ENCODE measurements at places on chromosomes 6 and 20.

- no peak for ATAC-seq
These were observed 46.0 kb downstream of the OR2B6 start for GRCh38 chr6:28003059-28003458.

GRCh38 chr20:48187851-48188250 lies 402.6 kb upstream of the SULF2 start:
- ATAC-seq: peak; percentile 72

GRCh38 chr20:49278818-49279676 lies 1.2 kb upstream of the ZNFX1 start:
- ATAC-seq: no peak

- no peak for ATAC-seq
These were observed 3.3 kb downstream of the MYO6 start for GRCh38 chr6:75752365-75752764.

GRCh38 chr6:24910331-24910960 lies 25.3 kb downstream of the RIPOR2 start:
- peak; percentile 44 for ATAC-seq

DNA sequence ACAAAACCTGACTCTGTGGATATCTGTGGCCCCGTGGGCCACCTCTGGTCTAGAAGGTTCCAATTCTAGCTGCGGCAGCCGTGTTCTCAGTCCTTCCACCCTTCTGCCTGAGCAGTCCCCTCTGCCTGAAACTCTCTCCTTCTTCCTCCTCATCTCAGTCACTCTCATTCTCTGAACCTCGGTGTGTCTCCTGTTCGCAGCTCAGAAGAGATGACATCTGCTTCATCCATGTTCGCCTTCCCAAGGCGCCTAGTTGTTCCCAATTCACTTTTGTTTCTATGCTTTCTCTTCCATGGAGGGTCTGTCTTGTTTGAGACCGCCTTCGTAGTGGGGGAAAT lies 95.5 kb downstream of the CEBPB start:
- ATAC-seq: no peak

- ATAC-seq: no peak
These were observed 145.9 kb upstream of the CITED2 start for GRCh38 chr6:139520321-139520768.

DNA sequence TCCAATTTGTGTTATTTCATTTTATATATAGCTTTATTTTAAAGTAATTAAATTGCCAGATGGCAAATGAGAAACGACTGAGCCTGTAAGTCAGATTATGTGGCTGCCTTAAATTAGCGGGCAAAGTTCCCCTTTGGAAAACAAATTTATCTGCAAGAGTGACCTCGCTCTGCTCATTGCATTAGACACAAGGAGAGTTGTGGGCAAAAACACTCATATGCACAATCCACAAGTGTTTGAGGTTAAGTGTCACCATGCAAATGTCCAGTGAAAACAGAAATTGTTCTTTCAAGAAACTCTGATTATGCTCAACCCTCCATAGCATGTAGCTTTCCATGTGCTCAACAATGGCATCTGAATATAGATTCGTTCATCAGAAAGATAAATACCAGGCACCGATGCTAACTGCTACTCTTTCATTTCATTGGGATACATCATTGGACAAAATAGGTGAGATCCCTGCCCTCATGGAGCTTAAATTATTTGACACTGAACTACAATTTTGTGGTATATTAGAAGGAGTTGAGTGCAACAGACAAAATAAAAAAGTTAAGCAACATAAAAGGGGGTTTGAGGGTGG lies 1.7 kb upstream of the NHSL1 start:
- ATAC-seq: no peak

DNA sequence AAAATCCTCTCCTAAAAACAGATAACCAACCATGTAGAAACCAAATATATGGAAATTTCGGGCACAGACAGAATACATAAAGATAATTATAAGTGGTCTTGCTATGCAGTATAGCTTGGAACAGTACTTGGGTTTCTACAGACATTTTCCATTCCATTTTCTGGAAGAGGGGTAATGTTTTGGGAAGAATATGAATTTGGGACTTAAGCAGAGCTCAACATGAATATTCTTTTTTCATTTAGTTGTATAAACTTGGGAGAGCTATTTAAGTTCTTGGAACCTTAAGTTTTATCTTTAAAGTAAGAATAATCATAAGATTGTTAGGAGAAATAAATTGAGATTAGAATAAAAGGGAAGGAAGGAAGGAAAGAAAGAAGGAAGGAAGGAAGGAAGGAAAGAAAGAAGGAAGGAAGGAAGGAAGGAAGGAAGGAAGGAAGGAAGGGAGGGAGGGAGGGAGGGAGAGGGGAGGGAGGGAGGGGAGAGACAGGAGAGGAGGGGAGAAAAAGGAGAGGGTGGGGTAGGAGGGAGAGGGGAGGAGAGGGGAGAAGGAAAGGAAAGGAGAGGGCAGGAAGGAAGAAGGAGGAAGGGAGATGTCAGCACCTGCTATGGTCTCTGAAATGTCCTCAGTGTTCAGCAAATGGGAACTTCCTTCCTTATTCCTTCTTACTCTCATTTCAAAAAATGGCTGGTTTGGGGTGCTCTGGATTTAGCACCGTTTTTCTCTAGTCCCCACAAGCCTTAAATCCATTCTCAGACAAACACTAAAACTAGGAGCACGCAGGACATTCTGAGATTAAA lies 248.3 kb downstream of the LY86 start:
- ATAC-seq: no peak

- no peak for ATAC-seq
These were observed 74.1 kb upstream of the NAA20 start for GRCh38 chr20:19943061-19943521.

- no peak for ATAC-seq
These were observed 1.0 kb downstream of the BFSP1 start for GRCh38 chr20:17530153-17530552.

GRCh38 chr6:143283887-143284645 lies 166.4 kb downstream of the ADAT2 start:
- ATAC-seq: no peak

DNA sequence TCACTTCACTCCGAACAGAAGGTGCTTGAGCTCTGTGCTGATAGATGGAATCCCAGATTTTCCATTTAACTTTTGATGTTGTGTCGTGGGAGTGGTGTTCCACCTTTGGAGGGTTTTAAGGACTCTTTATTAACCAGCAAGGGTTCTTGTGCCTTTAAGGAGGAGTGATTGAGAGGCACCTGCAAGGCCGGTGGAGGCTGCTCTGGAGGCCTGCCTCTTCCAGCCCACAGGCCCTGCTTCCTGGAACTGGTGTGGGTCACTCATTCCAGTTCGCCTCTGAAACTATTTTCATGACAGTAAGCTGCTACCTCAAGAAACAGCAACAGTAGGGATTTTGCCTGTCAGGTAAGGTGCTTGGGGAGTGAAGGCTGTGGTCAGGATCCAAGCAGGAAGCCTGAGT lies 58.8 kb upstream of the APCDD1L start:
- ATAC-seq: no peak

DNA sequence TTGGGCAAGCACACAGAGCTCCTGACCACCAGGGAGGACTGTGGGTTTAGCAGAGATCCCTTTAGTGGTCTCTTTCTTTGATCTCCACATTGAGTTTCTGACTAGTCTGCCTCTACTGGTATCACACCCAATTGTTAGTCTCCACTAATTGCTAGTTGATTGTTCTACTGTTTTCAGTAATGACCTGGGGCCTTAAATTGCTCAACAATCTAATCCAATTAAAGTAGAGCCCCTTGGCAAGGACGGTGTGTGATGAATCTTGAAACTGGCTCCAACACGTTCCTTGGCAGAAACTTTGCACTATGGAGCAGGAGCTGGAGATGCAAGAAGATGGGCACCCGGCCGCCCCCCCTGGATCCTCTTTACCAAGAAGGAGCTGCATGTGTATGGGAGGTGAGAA lies 12.3 kb downstream of the FAM50B start:
- no peak for ATAC-seq

- no peak for ATAC-seq
These were observed 1131.7 kb upstream of the EYS start for GRCh38 chr6:66838764-66839163.

- no peak for ATAC-seq
These were observed 83.0 kb downstream of the SCAF8 start for GRCh38 chr6:154815938-154816820.

- ATAC-seq: no peak
These were observed 12.0 kb downstream of the LMBRD1 start for GRCh38 chr6:69784595-69785377.

- no peak for ATAC-seq
These were observed 5.1 kb downstream of the MYB start for GRCh38 chr6:135186255-135186654.

GRCh38 chr20:62808211-62808865 lies 3.7 kb downstream of the OGFR start:
- ATAC-seq: peak; percentile 43

DNA sequence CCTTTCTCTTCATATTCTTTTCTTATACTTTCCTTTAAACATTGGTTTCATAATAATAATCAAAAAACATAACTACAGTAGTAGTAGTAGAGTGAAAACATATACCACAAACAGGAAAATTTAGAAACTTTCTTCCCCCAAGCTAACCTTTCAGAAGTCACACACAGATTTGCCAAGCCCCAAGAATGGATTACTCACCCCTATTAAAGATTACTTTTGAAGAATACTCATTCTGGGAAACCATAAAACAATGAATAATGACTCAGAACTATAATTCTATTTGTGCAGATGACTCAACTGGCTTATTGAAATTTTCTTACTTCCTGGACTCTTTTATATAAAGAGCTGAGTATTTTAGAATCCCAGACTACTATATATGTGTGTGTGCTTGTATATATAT lies 119.4 kb upstream of the GJE1 start:
- ATAC-seq: peak; percentile 28

DNA sequence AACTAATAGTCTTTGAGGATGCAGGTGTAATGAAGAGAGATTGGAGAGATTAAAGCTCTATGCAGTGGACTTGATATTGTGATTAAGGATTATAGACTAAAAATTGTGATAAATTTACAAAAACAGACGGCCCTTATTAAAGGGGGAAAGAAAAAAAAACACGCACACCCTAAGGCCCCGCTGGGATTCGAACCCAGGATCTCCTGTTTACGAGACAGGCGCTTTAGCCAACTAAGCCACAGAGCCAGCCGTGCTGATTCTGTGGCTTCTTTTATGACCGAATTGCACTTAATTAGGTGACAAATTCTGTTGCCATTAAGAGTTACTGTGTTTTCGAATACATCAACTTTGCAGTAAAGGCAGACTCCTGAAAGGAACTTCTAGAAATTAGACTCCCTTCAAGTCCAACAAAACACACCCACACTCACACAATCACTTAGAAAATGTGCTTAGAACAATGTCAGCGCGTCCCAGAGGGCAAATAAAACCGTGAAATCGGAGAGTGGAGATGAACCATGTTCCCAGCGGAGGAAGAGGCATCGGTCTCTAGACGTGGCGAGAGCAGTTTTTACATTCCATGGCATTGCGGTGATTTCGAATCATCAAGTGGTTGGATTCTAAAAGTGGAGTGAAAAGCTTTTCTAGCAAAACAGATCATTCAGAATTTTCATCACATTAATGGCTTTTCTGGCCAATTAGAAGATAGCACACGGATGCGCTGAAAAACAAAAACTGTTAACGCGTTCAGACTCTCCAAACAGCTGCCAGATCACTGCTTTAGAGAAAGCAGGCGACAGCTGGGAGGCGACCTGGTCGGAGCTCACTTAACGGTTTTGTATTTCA lies 122.6 kb downstream of the GPX5 start:
- ATAC-seq: peak; percentile 85

DNA sequence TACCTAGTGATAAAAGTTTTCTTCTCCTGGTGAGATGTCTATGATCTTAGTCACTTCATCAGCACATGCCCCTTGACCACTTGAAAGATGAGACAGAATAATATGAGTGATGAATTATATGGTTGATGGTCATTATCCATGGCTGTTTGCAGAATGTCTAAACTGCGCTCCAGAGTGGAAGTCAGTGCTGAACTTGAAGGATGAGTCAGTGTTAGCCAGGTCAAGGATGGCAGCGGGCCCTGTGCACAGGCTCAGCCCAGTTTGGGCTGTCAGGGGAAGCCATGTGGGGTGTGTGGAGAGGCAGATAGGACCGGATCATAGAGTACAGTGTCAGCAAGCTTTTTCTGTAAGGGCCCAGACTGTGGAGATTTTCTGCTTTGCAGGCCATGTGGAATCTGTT lies 67.2 kb upstream of the KIF25 start:
- ATAC-seq: peak; percentile 95

GRCh38 chr20:5222919-5223634 lies 93.7 kb downstream of the PROKR2 start:
- ATAC-seq: peak; percentile 78

DNA sequence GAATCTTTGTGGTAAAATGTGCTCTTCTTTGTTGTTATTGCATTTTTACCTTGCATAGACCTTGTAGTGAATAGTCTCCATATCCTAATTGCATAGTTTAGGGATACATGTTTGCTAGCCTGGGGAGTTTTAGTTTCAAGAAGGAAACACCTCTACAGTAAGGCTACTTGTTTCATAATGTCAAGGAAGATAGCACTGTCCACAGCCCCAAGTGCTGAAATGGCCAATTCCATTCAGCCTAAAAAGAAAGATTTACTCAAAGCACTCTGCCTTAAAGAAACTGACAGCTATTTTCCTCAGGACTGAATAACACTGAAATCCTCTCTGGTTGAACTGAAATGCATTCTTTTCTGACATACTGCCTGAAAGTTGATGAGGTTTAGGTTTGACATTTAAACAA lies 2.6 kb downstream of the HCRTR2 start:
- ATAC-seq: no peak

DNA sequence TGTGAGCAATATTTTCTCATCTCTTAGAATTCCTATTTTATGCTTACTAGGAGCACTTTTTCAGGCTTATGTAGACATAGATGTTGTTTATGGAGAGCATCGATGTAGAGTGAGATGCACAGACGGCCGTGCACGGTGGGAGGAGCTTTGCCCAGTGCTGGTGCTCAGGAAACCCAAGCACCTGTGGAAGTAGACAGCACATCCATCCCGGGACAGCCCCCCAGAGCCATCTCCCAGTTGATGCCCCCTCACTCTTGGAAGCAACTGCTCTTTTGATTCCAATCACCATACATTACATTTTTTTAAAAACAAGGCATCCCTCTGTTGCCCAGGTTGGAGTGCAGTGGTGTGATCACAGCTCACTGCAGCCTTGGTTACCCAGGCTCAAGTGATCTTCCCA lies 143.7 kb downstream of the SMOC2 start:
- no peak for ATAC-seq

DNA sequence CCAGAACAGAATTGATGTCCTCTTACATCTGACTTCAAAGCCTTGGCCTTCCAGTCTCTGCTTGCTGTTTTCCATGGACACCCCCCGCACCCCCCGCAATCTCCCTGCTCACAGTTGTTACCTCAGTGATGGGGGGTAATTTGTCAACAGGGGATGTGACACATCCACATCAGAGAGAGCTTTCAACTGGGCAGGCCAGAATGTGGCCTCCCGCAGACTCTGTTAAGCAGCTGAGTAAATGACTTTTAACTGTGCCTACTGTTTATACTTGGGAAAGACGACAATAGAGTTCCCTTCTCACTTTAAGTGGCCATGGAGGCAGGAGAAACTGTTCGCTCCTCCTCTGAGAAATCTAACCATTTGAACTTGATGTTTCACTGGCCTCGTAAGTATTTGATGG lies 51.0 kb downstream of the TXNDC5 start:
- no peak for ATAC-seq

All from motor neuron (in vitro differentiated cells).